ENCODE measurements at places on chromosomes 5 and 9. TPM values are rescaled to one million over a fixed set of nuclear protein-coding genes. Genes with fewer than 3 reads are reported as not detected.

The CCL28 gene
- 0.81 TPM for total RNA-seq

The DBH gene
- total RNA-seq = not detected

The CCIN gene
- not detected for total RNA-seq

The CARD9 gene
- total RNA-seq = 1.4 TPM

DNA sequence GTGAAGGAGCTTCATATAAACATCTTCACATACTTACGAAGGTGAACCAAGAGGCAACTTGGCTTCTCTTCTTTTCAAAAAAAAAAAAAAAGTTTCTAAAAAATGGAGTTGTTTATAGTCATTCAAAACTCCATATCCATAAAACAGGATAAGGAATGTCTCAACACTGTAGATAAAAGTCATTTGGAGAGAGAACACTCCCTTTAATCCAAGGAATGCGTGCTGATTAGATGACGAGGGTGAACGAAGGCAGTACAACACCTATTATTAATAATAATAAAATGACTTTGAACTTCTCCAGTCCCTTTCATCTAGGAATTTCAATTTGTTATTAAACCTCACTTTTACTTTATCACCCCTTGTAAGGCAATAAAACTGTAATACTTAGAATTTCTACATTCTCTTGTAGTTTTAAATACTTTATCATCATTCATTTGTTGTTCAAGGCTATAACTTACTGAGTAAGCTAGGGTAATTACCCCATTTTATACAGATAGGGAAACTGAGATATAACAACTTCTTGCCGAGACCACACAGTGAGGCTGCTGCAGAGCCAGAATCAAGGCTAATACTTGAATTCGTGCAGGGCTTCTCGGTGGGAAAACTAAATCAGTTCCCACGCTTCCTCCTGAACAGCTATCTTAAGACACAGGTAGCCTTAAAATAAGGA is 377.1 kb downstream of the EFNA5 start:
- no peak for DNase-seq

DNA sequence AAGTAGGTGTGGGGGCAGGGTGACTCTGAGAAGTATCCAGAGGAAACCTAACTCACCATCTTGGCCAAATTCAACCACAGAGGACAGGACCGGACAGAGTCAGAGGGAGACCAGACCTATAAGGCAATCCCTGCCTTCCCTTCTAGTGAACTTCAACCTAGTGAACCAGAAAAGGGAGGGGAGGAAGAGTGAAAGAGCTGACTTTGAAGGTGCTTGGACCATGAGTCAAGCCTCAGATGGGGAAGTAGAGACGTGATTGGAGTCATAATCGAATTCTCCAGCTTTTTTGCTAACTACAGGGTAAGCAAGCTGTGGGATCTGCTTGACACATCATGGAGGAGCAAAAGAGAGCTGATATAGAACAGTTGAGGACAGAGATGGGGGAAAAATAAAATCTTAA is 18.8 kb upstream of the KIF2A start:
- no peak for DNase-seq

DNA sequence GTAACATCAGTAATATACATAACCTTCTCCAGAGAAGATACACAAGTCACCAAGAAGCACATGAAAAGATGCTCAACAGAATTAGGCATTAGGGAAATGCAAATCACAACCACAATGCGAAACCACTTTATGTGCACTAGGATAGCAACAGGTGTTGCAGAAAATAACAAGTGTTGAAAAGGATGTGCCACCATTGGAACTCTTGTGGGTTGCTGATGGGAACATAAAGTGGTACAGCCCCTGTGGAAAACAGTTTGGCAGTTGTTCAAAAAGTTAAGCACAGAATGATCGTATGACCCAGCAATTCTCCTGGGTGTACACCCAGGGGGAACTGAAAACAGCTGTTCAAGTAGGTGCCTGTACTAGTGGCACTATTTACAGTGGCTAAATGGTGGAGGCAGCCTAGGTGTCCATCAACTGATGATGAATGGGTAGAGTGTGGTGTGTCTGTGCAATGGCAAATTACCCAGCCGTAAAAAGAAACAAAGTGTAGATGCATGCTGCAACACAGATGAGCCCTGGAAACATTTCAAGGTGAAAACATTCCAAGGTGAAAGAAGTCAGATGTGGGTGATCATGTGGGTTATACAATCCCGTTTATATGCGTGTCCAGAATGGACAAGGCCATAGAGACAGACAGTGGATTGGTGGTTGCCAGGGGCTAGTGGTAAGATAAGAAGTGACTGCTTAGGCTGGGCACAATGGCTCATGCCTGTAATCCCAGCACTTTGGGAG is 27.2 kb downstream of the CCDC69 start:
- DNase-seq = no peak

DNA sequence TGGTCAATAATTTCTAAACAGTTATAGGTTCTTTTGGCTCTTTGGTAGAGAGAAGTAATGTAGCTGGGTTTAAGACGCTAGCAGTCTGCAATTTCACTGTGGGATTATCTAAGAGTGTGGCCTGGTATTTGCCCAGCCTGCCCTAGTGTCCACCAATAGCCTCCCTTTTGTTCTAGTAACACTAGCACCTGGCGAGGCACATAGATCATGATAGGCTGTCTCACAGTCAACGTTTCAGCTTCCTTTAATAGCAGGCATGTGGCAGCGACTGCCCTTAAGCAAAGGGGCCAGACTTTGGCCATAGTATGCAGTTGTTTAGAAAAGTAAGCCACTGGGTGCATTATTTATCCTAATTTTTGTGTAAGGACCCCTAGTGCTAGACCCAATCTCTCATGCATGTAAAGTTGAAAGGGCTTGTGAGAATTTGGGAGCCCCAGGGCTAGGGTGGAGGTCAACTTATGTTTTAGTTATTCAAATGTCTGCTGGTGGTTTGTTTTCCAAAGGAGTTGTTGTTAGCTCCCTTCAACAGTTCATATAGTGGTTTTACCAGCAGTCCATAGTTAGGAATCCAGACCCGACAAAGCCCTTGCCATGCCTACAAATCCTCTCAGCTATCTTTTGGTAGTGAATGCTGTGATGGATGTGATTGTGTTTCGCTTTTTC is 274.3 kb downstream of the HTR1A start:
- DNase-seq = no peak

GRCh38 chr9:36938617-36939016 is 95.5 kb downstream of the PAX5 start:
- DNase-seq = no peak

DNA sequence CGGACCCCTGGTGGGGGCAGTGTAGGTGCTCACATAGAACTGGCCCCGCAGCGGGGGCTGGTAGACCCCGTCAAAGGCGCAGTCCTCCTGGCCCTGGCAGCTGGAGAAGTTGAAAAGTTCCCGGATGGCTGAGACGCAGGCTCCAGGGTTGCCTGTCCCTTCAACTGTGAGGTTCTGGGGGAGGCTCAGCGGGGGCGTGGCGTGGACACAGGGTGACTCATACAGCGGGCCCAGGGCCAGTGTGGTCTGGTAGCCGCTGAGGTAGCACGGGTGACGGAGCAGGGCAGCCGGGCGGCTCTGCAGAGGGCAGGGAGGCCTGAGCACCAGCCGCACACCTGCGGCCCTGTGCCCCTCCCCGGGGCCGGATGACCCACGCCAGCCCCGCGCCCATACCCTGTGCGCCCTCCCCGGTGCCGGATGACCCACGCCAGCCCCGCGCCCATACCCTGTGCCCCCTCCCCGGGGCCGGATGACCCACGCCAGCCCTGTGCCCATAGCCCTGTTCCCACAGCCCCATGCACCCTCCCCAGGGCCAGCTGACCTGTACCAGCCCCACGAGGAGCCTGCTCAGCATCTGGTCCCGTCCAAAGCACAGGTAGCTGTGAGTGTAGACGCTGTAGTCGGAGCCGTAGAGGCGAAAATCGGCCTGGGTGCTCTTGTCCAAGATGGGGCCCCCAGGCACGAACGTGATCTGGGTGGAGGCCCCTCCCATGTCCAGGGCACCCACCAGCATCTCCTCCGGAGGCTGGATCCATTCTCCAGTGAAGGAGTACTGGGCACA is 5.0 kb downstream of the ENTPD8 start:
- DNase-seq = no peak

All from Right ventricle myocardium inferior (tissue), 1 donor.